Activated naive CD8-positive, alpha-beta T cell treated with anti-CD3 and anti-CD28 coated beads, Interleukin-2, amount 50 U/mL, for 16 hours (primary cell): ENCODE measurements at places on chromosomes 5 and 9.

GRCh38 chr9:5446451-5447236, 3.7 kb upstream of the CD274 start:
- no peak for DNase-seq

GRCh38 chr9:124437086-124437485, 13.2 kb upstream of the ADGRD2 start:
- DNase-seq, result no peak

- DNase-seq, result no peak
Observed at GRCh38 chr9:72858089-72858912, 94.6 kb downstream of the ALDH1A1 start.

GRCh38 chr5:141430332-141431113, at the start of gene PCDHGA12:
PCDHGA12 (plus strand) TSS chr5:141430507; CDS start chr5:141430760, 253 bp downstream.
- DNase-seq, result no peak

GRCh38 chr5:17951392-17952169, 317.3 kb downstream of the TAF11L14 start:
- no peak for DNase-seq

DNA sequence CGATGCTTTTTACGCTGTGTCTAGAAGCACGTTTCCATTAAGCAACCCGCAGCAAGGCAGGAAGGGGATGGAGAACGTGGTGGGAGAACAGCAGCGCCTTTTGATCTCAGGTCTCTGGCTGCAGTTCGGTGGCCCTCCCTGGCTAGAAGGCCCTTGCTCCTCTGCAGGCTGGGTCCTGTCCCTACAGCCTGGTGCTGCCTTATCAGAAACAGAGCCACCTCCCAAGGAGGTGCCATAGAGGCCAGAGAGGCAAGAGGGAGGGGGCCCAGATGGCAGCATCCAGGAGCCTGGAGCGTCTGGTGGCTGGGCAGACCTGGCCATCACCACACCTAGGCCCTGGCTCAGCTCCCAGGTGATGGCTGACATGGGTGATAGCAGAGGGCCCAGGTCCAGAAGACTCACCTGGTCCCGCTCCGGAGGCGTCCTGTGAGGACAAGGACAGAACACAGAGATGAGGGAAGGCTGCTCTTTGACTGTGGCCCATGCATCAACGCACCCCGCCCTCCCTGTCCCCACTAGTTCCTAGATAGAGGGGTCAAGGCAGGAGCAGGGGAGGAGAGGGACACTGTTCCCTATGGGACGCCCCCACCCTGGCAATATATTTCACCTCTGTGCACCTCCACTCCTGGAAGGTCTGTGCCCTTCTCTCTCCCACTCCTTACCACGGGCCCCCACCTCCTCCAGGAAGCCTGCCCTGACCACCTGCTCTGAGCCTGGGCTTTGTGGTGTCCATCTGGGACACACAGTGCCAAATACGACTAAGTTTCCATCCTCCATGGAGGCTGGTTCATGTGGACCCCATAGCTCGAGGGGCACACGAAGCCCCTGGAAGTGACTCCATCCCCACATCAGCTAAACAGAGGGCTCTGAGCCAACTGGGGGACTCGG, 41.6 kb upstream of the SARDH start:
- DNase-seq, result no peak
